ENCODE measurements at places on chromosomes 7 and 10.

GRCh38 chr10:119207713-119208552 is 562 bp downstream of the GRK5 start:
- DNase-seq: peak; percentile 28

DNA sequence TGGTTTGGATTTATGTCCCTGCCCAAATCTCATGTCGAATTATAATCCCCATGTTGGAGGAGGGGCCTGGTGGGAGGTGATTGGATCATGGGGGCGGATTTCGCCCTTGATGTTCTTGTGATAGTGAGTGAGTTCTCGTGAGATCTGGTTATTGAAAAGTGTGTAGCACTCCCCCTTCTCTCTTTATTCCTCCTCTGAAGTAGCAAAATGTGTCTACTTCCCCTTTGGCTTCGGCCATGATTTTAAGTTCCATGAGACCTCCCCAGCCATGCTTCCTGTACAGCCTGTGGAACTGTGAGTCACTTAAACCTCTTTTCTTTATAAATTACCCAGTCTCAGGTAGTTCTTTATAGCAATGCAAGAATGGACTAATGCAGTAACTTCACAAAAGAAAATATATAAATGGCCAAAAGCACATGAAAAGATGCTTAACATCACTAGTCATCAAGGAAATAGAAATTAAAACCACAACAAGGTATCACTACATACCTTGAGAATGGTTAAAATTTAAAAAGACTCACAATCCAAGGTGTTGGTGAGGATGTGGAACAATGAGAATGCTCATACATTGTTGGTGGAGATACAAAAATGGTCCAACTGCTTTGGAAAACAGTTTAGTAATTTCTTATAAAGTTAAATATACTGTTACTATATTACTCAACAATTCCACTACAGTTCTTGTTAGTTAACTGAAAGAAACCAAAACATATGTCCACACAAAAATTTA is 218.7 kb downstream of the SNX10 start:
- DNase-seq: no peak

- DNase-seq: no peak
Observed at GRCh38 chr7:132745510-132745909, 169.2 kb upstream of the PLXNA4 start.

DNA sequence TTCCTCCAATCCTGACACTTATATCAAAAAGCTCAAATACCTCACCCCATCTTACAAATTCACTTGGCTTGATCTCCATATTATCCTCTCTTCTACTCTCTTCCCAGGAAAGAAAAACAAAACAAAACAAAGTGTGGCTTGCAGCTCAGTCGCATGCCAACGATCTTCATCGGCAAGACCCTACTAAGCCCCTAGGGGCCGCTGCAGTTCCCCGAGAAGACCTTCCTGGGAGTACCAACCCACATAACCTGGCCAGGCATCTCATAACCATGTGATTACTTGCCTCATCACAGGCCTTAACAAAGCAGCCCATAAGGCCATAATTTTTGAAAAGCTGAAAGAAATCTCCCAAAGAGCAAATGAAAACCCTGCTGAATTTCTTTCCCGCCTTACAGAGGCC is 103.7 kb downstream of the ZNF92 start:
- DNase-seq: no peak

GRCh38 chr10:28250358-28250757 is 52.5 kb downstream of the MPP7 start:
- no peak for DNase-seq

Data from transverse colon (tissue), 4 donors.